ENCODE measurements at places on chromosomes 4 and X. TPM values are rescaled to one million over a fixed set of nuclear protein-coding genes. Genes with fewer than 3 reads are reported as not detected.

DNA sequence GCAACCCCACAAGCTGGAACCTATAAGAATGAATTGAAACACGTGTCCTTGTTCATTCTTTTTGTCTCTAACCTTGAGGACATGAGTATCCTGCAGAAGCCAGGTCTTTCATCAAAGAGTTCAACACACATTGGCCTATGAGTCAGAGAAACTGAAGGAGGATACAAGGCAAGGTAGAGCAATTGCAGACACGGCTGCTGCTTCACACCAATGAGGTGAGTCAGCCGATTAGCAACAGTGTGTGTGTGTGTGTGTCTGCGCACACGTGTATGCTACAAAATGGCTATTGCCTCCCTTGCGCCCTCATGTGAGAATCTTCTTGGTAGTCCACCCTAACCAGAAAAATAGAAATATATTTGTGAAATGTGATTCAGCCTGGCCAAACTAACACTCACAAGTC is 1477.7 kb upstream of the IGFBP7 start:
- no peaks in the 10 kb centered on the region for H3K36me3 ChIP-seq
- H3K4me1 ChIP-seq: no peaks in the 10 kb centered on the region
- no peak for DNase-seq

DNA sequence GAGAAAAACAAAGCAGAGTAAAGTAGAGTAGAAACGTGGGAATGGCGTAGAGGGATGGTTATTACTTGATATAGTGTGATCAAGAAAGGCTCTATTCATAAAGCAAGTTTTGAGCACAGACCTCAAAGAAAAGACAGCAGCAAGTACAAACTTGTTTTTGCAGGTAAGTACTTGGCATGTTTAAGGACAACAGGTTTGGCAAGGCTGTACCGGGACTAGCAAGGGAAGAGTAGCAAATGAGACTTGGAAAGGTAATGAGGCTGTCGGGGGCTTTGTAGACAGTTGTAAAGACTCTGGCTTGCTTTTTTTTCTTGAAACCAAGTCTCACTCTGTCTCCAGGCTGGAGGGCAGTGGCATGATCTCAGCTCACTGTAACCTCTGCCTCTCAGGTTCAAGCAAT is 40.9 kb downstream of the NEK1 start:
- H3K27me3 ChIP-seq: no peaks in the 10 kb centered on the region
- no peaks in the 10 kb centered on the region for H3K36me3 ChIP-seq
- H3K4me1 ChIP-seq: no peaks in the 10 kb centered on the region
- H3K27ac ChIP-seq: no peak overlapping the region
- DNase-seq: no peak
- H3K4me3 ChIP-seq: no peak overlapping the region

- H3K4me1 ChIP-seq: peaks cover 5% of the 10 kb centered on the region
- no peak overlapping the region for H3K27ac ChIP-seq
- H3K36me3 ChIP-seq: no peaks in the 10 kb centered on the region
- H3K4me3 ChIP-seq: no peak overlapping the region
These were observed 32.0 kb downstream of the ELF2 start for GRCh38 chr4:139144911-139145551.

- H3K4me1 ChIP-seq: peaks cover 4% of the 10 kb centered on the region
- H3K4me3 ChIP-seq: no peak overlapping the region
- H3K27ac ChIP-seq: no peak overlapping the region
- no peaks in the 10 kb centered on the region for H3K36me3 ChIP-seq
- DNase-seq: peak; percentile 69
These were observed 1163.2 kb downstream of the PCDH18 start for GRCh38 chr4:136369073-136369472.

GRCh38 chrX:53125506-53125905 is 31.6 kb downstream of the KANTR start:
- no peaks in the 10 kb centered on the region for H3K27me3 ChIP-seq
- H3K4me3 ChIP-seq: no peak overlapping the region
- no peaks in the 10 kb centered on the region for H3K36me3 ChIP-seq
- H3K4me1 ChIP-seq: no peaks in the 10 kb centered on the region
- no peak overlapping the region for H3K27ac ChIP-seq
- no peak for DNase-seq

- no peak overlapping the region for H3K4me3 ChIP-seq
- H3K27me3 ChIP-seq: no peaks in the 10 kb centered on the region
- no peaks in the 10 kb centered on the region for H3K4me1 ChIP-seq
- DNase-seq: peak; percentile 45
These were observed 10.6 kb downstream of the CENPVL3 start for GRCh38 chrX:51608126-51608525.

DNA sequence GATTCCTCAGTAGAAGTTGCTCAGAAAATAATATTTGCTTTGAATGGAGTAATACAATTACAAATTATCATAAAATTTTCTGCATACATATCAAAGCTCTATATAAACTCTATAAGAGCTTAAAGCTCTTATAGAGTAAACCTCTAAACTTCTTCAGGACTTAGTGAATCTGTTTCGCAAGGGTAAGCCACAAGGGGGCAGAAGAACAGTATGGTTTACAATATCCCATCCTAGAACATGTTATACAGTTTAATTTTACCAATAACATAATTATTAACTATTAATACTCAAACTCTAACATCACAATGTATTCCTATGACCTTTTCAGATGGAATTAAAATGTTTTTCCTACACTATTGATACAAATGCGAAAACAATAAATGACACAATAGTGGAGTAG is 33.8 kb upstream of the SPANXN1 start:
- no peaks in the 10 kb centered on the region for H3K36me3 ChIP-seq
- H3K27me3 ChIP-seq: no peaks in the 10 kb centered on the region
- H3K4me3 ChIP-seq: no peak overlapping the region
- H3K4me1 ChIP-seq: no peaks in the 10 kb centered on the region
- DNase-seq: no peak

DNA sequence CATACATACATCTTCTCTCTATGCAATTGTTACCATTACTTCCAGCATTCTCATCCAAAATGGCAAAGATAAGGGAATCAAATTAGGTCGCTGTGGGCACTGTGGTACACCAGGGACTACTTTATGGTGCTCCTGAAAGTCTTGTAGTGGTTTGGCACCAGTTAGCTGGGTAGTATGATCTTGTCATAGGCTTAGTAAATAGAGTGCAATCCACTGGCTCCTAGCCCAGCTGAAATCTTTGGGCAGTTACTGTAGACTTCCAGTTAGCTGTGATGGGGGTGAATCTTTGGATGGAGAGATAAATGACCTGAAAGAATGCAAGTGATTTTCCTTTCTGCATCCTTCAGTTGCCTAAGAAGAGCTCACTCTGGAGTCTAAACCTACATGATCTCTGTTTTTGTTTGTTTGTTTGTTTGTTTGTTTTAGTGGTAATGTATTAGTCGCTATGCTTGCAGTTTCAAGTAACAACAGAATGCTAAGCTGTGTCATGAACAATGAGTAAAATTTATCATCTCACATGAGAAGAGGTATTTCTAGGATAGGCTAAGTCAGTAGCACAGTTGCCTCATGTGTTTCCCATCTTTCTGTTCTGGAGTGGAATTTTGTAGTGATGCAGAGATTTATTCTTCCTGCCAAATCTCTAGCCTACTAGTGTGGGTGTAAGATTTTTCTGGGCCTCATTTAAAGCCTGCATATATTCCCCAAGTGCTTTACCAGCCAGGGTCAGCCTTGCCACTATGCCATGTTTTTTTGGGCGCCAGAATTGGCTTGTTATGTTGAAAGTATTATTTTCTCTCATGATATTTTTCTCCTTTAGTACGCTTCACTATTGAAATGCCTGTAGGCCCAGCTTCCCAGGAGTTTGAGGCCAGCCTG is 24.2 kb downstream of the HERC3 start:
- H3K36me3 ChIP-seq: no peaks in the 10 kb centered on the region
- no peak overlapping the region for H3K27ac ChIP-seq
- peak; percentile 93 for DNase-seq
- peaks cover 25% of the 10 kb centered on the region for H3K4me1 ChIP-seq

GRCh38 chr4:56468097-56468422 is 643 bp downstream of the SRP72 start:
- H3K36me3 ChIP-seq: peaks cover 22% of the 10 kb centered on the region
- peaks cover 11% of the 10 kb centered on the region for H3K4me1 ChIP-seq
- peak; percentile 31 for DNase-seq
- H3K27ac ChIP-seq: peak overlapping the region; percentile 95
- peak overlapping the region; percentile 100 for H3K4me3 ChIP-seq
- no peaks in the 10 kb centered on the region for H3K27me3 ChIP-seq

DNA sequence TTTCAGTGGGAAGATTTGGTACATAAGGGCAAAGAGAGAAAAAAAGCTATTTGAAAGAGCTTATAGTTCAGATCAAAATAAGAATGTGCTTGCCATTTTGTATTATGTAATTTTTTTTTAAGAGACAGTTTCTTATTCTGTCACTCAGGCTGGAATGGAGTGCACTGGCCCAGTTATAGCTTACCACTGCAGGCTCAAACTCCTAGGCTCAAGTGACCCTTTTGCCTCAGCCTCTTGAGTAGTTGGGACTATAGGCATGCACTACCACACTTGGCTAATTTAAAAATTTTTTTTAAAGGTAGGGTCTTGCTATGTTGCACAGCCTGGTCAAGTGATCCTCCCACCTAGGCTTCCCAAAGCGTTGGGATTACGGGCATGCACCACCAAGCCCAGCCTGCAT is 22.2 kb upstream of the USP53 start:
- no peak overlapping the region for H3K27ac ChIP-seq
- no peaks in the 10 kb centered on the region for H3K27me3 ChIP-seq
- DNase-seq: no peak
- no peaks in the 10 kb centered on the region for H3K4me1 ChIP-seq

DNA sequence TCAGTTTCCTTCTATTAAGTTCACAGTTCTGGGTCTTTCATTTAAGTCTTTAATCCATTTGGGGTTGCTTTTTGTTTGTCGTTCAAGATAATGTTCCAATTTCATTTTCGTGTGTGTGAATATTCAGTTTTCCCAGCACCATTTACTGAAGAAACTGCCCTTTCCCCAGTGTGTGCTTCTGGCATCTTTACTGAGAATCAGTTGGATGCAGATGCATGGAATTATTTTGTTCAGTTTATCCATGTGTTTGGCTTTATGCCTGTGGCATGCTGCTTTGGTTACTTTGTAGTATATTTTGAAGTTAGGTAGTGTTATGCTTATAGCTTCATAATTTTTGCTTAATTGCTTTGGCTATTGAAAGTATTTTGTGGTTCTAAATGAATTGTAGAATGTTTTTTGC is 163.8 kb upstream of the HDX start:
- no peak overlapping the region for H3K27ac ChIP-seq
- no peak overlapping the region for H3K4me3 ChIP-seq
- no peaks in the 10 kb centered on the region for H3K36me3 ChIP-seq
- no peaks in the 10 kb centered on the region for H3K27me3 ChIP-seq

- H3K36me3 ChIP-seq: no peaks in the 10 kb centered on the region
- no peak for DNase-seq
- H3K27me3 ChIP-seq: no peaks in the 10 kb centered on the region
- no peak overlapping the region for H3K4me3 ChIP-seq
- no peak overlapping the region for H3K27ac ChIP-seq
These were observed 73.1 kb upstream of the FMR1 start for GRCh38 chrX:147838465-147839131.

GRCh38 chrX:24276015-24276414 is 37.9 kb downstream of the SUPT20HL2 start:
- no peaks in the 10 kb centered on the region for H3K36me3 ChIP-seq
- no peaks in the 10 kb centered on the region for H3K27me3 ChIP-seq
- no peak for DNase-seq
- no peak overlapping the region for H3K4me3 ChIP-seq
- no peaks in the 10 kb centered on the region for H3K4me1 ChIP-seq
- no peak overlapping the region for H3K27ac ChIP-seq

CXCL11 gene
- 5.8 TPM for total RNA-seq

GYG2 gene
- 16.3 TPM for total RNA-seq

FAM9C gene
- total RNA-seq: not detected

GLRA2 gene
- total RNA-seq: not detected

FREM3 gene
- not detected for total RNA-seq

NLGN4X gene
- 11.5 TPM for total RNA-seq

PIN4 gene
- total RNA-seq: 8.7 TPM

Measured in astrocyte (in vitro differentiated cells and primary cell).